WTC11 (cell line): ENCODE measurements at places on chromosomes 4 and X.

DNA sequence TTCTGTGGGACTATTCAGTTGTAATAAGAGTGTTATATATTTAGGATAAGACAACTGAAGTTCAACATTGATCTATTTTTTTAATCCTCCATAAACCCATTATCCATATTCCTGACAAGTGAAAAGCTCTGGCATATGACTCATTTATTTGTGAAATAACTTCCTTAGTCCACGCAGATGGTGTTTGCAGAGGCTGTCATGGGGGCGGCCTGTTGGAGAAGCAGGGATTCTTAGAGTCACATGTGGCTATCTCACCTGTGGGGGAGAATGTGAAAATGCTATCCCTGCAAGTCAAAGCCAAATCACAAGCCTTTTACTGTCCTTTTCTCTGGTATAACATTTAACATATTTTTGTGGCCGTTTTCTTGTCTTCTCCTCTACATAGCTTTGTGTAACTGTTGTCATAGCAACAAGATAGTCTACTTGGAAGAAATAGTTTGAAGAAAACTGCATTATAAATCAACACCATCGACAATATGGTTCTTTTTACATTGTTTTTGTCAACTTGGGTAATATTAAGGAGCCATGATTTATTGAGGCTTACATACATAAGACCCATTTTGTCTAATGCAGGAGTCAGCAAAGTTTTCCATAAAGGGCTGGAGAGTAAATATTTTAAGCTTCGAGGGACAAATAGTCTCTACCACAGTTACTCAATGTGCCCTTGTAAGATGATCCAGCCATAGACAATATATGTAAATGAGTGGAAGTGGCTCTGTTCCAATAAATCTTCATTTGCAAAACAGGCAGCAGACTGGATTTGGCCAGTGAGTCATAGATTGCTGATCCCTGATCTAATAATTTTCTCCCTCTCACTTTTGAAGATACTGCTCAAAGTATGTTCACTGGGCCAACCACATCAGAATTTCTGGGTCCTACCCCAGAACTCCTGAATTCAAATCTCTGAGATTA lies 395.0 kb downstream of the DTHD1 start:
- DNase-seq: no peak

GRCh38 chr4:128502818-128503527 lies 215.4 kb upstream of the PGRMC2 start:
- DNase-seq: no peak

DNA sequence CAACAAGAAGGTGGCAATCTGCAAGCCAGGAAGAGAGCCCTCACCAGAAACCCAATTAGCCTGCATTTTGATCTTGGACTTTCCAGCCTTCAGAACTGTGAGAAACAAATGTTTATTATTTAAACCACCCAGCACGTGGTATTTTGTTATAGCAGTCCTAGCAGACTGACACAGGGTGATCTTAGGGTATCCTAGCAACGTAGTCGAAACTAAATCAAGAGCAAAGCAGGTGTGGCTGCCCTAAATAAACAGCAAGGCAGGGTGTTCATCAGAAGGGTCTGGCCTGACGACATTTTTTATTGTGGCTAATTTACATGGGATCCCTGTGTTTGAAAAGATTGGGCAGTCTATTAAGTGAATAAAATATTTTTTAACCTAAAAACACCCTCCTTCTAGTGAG lies 198.8 kb downstream of the VEGFC start:
- no peak for DNase-seq

DNA sequence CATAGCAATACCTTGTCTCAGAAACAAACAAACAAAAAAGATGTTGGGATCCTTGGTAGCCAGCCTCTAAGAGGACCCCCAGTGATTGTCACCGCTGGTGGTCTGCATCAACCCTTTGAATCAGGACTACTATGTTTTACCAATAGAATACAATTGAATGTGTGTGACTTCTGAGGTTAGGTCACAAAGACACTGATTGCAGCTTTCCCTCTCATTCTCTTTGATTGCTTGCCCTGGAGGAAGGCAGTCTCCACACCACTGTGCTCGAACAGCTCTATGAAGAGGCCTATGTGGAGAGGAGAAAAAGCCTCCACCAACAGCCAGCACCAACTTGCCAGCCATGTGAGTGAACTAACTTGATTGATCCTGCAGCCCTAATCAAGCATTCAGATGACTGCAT lies 2.8 kb upstream of the SMIM14 start:
- DNase-seq: no peak

DNA sequence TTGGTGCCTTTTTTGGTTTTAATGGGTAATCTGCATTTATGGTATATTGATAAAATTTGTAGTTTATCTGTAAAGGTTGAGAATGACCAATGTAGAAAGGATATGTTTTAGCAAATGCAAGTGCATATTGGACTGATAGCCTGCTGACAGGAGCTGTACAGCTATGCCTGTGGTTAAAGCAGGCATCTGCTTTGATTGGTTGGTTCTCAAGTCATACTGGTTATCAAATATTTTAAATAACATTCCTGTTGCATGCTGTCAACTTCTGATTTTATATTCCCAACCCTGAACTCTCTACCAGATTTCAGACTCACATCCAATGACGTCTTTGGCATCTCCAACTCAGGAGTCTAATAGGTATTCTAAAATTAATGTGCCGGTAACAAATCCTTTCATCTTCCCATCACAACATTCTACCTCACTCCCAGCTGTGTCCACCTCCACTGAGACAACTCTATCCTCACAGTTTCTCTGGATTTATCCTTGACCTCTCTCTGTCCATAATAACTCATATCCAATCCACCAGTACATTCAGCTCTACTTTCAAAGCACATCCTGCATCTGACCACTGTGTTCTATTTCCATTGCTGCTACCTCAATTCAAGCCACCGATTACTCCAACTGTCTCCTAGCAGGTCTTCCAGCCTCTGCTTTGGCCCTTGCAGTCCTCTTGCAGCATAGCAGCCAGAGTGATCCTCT lies 125.7 kb downstream of the CAMK2D start:
- DNase-seq: no peak

DNA sequence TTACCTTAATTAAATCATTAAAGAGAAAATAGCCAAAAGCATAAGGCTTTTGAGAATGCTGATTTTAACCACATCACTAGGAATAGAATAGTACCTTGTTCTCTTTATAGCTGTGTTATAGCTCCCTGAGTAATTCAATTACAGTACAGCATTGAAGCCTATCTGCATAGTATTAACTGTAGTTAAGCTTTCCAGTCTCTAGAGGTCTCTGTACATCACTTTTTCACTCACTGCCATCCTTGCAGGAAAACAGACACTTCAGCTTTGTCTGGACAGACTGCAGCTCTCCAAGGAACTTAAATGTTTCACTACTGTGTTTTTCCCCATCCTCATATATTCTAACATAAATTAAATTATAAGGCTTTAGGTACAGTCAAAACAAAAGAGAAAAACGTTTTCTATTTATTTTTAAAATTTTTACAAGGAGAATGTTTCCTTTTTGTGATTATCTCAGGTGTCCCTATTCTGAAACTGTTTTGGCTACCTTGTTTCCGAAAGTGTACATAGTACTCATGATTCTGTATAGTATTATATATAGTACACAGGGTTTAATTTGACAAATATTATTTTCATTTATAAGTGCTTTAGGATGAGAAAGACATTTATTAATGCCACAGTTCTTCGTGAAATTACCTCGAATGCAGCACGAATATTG lies 407.9 kb downstream of the PCDH18 start:
- DNase-seq: no peak

- no peak for DNase-seq
These were observed 45.2 kb downstream of the ADD1 start for GRCh38 chr4:2888886-2889285.

DNA sequence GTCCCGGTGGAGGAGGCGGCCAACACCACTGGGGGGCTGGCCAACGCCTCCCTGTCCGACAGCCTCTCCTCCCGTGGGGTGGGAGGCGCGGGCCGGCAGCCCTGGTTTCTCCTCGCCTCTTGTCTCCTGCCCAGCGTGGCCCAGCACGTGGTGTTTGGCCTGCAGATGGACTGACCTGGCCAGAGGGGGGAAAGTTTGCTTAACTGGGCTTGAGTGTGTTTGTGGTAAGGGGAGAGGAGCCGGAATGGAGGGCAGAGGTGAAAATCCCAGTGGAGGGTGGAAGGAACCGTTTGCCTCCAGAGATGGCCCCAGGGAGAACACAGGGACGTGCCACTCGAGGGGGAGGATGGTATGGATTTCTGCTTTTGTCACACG lies 27.6 kb downstream of the NYX start:
- peak; percentile 14 for DNase-seq

GRCh38 chr4:77861495-77861894 lies 1.1 kb upstream of the MRPL1 start:
- DNase-seq: no peak

DNA sequence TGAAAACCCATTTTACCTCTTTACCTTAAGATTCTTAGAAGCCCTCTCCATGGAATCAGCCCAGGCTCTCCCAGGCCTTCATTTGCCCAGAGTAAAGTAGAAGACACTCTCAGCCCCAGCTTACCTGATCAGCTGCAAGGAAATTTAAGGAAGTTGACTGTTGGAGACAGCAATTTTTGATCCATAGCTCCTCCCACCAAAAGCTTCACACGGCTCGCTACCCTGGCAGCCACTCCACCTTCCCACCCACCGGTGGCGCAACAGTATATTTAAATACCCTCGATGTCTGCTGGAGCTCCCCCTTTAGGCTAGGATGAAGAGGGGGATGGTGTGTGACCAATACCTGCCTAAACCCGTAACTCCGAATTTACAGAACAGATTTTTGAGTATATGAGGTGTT lies 75.4 kb downstream of the MBNL3 start:
- peak; percentile 62 for DNase-seq

GRCh38 chr4:107843391-107843790 lies 18.7 kb downstream of the SGMS2 start:
- no peak for DNase-seq

- DNase-seq: no peak
These were observed 13.9 kb downstream of the TNIP2 start for GRCh38 chr4:2742081-2742822.

- no peak for DNase-seq
These were observed 534.2 kb downstream of the RAB28 start for GRCh38 chr4:12949719-12950490.

DNA sequence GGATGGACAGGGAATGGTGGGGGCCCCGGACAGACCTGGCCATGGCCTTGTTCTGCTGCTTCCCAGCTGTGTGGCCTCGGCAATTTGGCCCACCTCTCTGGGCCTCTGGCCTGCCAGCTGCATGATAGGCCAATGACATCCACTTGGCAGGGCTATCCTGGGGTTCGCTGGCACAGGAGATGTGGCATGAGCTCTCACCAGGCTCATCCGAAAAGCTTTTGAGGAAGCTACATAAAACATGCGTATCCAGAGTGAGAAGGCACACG lies 18.1 kb downstream of the SH3TC1 start:
- DNase-seq: no peak

- no peak for DNase-seq
These were observed 218.8 kb downstream of the MAGEB17 start for GRCh38 chrX:16386126-16386525.

GRCh38 chr4:68249434-68249833 lies 3.9 kb upstream of the TMPRSS11B start:
- DNase-seq: no peak

GRCh38 chrX:44330227-44330626 lies 13.2 kb downstream of the EFHC2 start:
- no peak for DNase-seq
